ENCODE measurements at places on chromosomes 11 and 22. TPM values are rescaled to one million over a fixed set of nuclear protein-coding genes. Genes with fewer than 3 reads are reported as not detected.

DNA sequence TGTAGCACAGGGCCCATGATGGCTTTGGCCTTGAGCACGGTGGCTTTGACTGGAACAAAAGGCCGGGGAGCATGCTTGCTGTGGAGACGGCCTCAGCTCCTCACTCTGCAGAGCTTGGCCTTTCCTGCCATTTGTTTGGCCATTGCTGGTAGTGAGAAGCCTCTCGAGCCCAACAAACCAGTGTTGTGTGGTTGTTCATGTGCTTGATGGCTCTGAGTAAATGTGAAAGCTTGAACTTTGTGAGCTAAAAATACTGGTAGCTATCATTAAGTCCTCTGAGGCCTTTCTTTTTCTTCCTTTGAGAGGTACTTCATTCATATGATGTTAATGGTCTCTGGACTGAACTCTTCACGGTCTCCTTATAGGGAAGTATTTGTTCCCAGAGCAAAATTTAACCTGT, 39.6 kb downstream of the NAT10 start:
- DNase-seq, result no peak

The FIBIN gene
- 13.5 TPM for polyA plus RNA-seq

The GRIA4 gene
- polyA plus RNA-seq, result 0.85 TPM

- DNase-seq, result no peak
Measured at GRCh38 chr22:19456541-19456940, 9.0 kb upstream of the C22orf39 start.

The APOBEC3A gene
- 0.46 TPM for polyA plus RNA-seq

The GALR3 gene
- polyA plus RNA-seq, result 0.14 TPM

- DNase-seq, result no peak
Measured at GRCh38 chr11:36577373-36577772, 9.6 kb downstream of the RAG1 start.

The RFPL2 gene
- 0.23 TPM for polyA plus RNA-seq

DNA sequence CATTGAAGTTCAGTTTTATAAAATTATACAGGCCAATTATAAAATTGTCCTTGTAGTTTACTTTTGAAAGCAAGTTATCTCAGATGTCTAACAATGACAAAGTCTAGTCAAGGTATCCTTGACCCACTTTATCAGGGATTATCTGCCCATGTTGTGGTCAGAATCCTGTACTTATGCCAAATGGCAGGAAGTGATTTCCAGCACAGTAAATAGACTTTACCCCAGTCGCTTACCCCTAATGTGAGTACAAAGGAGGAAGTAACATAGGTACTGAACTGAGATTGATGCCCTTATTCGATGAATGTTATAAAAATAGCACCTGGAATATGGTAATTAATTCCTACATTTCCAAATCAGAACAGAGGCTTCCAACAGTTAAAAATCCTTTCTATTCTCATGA, 355.7 kb downstream of the CNTN5 start:
- no peak for DNase-seq

DNA sequence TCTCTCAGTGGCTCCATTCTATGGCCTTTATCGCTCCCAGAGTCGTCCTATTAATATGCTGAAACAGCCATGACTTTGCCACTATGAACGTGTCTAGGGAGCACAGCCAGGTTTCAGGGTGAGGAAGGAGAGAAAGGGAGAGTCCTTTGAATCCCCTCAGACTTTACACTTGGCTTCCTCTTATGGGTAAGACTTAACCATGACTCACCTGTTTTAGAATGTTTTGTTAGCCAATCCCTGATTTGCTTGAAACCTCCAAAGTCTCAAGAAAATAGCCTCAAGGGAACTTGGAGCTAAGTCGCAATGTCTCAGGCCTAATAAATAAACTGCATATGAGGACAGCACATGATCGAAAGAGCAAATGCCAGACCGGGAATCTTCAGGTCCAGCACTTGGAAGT, 131.2 kb upstream of the RCN1 start:
- DNase-seq, result no peak

The TMA7B gene
- not detected for polyA plus RNA-seq

The FBXO7 gene
- polyA plus RNA-seq, result 109 TPM

DNA sequence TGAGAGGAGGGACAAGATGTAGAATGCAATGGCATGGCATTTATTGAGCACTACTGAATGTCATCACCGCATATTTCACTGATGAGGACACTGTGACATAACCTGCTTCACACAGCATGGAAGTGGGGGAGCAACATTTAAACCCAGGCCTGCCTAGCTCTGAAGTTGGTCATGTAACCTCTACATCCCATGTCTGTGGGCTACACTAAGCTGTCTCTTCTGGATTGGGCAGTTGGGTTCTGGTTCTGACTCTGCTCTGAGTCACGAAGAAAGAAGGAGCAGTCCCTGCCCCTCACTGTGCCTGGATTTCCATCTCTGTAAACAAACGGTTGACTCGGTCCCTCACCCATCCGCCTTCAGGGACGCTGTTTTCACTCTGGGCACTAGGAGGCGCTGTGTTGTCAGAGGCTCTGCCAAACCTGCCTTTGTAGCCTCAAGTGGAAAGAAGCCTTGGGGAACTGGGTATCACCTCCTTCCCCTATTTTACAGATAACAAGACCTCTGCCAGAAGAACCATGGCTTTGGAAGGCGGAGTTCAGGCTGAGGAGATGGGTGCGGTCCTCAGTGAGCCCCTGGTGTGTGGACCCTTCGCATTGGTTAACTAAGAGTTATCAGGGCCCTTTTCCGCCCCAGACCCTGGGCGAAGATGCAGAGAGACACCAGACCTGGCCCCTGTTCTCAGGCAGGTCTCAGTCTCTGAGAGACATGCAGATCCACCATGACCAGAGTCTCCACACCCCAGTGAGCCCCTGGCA, 12.7 kb upstream of the ARHGEF17 start:
- no peak for DNase-seq

DNA sequence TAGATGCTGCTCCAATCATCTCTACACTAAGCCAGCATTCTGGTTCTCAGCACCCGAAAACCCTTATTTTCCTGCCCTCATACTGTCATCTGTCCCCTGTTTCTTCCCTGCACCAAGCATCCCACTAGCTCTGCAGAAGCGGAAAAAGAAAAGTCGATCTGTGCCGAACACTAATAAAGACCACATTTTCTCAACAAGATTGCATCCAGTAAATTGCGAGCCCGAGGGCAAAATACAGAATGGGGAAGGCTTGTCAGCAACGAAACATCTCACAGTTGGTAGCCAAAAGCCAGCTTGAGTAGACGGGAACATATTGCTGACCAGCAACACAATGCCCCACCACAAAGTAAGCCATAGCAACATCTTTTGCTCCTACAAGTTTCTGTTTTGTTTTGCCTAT, 227.4 kb downstream of the CADM1 start:
- no peak for DNase-seq

DNA sequence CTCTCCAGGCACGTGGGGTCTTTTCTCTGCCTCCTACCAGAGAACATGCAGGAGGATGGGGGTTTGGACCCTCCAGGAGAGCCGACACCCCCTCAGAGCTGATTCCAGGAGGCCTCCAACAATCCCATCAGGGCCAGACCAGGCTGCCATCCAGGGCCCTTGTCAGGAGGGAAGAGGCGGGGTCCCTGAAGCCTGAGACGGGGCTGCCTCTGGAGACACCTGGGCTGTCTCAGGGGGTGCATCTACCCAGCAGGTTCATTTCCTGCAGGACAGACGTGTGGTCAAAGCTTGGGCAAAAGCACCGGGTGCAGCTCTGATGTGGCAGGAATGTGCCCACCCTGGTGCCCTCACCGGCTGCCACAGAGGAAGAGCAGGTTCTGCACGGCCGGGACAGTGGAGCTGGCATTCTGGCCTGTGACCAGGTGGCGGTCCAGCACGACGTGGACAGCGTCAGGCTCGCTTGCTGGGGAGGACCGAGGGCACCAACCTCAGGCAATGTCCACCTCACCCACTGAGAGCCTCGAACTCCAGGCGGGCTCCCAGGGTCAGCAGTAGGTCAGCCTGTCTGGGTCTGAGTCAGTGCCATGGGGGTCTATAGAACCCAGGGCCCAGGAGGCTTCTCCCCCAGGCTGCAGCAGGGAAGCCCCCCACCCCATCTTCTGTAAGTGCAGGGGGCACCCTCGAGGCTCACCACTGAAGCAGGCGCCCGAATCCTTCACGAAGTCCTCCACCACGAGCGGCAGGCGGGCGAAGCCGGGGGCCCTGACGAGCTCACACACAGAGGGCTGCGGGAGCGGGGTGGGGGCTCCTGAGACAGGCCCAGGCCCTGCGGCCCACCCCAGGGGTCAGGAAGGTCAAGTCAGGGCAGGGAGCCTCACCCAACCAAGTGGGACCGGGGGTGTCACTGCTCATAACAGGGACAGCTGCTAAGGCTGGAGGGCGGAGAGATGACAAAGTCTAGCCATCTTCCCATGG, 6.4 kb downstream of the GATD1 start:
- DNase-seq, result no peak

The YIF1A gene
- 68.7 TPM for polyA plus RNA-seq

The CTSF gene
- 99.3 TPM for polyA plus RNA-seq

- DNase-seq, result peak; percentile 36
Measured at GRCh38 chr11:78646564-78647185, 72.0 kb upstream of the NARS2 start.

DNA sequence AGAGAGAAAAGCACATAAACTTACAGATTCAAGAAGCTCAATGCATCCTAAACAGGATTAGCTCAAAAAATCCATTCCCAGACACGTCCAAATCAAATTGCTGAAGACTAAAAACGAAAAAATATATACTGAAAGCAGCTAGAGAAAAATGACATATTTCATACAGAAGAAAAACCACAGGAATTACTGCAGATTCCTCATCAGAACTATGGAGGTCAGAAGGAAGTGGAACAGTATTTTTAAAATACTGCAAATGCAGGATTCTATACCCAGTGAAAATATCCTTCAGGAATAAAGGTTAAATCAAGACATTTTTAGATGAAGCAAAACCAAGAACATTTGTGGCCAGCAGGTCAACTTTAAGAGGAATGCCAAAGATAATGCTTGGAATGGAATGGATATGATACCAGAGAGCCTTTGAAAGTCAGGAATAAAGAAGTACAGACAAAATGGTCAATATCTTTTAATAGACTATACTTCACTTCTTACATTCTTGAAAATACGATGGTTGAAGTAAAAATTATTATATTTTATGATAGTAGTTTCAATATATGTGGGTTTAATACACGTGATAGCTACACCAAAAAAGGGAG, 352.9 kb downstream of the CTTN start:
- no peak for DNase-seq

GRCh38 chr11:69355346-69355940, 61.5 kb downstream of the MYEOV start:
- no peak for DNase-seq

The C11orf91 gene
- polyA plus RNA-seq, result not detected

DNA sequence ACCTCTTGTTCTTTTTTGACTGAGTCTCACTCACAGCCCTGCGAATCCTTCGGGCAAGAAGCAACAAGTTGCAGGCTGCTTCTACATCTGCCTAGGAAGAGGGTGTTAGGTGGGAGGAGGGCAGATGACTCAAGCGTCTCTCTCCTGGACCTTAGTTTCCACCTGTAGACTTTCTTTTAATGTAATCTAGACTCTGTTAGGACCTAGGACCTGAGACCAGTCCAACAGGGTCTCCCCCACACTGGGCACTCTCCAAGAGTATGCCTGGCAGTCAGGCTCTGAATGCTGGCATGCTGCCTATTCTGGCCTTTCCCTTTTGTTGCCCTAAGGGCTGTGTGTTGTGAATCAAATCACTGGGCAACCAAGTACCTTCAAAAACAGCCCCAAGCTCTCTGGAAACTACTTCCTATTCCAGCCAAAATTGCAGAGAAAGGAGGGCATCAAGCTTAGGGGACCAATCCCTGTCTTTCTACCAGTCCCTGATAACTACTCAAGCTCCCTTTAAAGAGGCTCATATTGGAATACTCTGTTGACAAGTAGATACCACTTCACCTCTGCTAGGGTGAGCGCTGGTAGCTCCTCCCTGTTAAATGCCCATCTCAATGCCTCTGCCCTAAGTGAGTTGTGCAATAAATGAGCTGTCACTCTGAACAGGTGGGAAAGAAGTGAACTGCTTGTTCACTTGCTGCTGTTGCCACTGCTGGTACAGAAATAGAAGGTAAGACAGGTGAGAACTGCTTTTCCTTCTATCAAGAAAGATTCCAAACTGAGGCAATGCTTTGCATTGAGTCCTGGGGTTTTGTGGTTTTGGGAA, at the start of gene BBOX1:
Gene BBOX1 (plus strand): TSS at position 514 of the 814 bp plus-strand sequence. CDS start 14,616 bp downstream, outside the sequence.
- no peak for DNase-seq

The EIF4ENIF1 gene
- polyA plus RNA-seq, result 51.2 TPM

GRCh38 chr11:1880746-1881441, 10.8 kb downstream of the PRR33 start:
- DNase-seq, result no peak

GRCh38 chr11:21625982-21626381, 566.9 kb upstream of the ANO5 start:
- DNase-seq, result no peak

- no peak for DNase-seq
Measured at GRCh38 chr11:121692236-121692635, 239.5 kb upstream of the SORL1-AS1 start.

The RNF26 gene
- 40.8 TPM for polyA plus RNA-seq

- no peak for DNase-seq
Measured at GRCh38 chr11:111601636-111601978, 642 bp upstream of the SIK2 start.

DNA sequence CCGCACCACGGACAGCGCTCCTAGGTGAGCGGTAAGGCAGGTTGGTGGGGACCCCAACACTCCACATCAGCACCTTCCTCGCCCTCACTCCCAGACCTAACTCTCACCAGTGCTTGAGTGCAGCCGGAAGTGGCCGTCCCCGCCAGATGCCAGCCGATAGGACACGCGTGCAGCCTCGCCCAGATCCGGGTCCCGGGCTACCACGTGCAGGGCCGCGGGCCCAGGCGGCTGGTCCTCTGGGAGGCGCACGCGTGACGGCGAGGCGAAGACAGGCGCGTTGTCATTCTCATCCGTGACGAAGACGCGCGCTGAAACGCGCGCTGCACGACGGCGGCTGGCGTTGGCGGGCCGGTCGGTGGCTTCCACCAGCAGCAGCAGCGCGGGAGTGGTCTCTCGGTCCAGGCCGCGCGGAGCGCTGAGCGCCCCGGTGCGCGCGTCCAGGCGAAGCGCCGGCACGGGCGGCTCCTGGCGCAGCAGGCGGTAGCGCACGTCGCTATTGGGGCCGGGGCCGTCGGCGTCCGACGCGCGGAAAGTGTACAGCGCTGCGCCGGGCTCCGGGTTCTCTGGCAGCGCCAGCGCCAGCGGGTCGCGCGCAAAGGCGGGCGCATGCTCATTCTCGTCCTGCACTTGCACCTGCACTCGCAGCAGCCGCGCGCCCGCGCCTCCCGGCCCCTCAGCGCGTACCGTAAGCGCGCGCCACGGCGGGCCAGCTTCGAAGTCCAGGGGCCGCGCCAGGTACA, 10.8 kb upstream of the TPP1 start:
- DNase-seq, result no peak

The CARD18 gene
- polyA plus RNA-seq, result not detected

DNA sequence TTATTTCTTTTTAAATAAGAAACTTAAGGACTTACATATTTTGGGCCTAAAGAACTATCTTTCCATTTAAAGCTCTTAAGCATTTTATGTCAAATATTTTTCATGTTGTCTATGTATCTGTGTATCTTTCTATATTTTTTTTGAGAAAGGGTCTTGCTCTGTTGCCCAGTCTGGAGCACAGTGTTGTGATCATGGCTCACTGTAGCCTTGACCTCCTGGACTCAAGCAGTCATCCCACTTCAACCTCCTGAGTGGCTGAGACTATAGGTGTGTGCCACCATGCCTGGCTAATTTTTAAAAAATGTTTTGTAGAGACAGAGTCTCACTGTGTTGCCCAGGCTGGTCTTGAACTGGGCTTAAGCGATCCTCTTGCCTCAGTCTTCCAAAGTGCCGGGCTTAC, 8.0 kb downstream of the STT3A start:
- DNase-seq, result no peak

The IGSF9B gene
- 7.9 TPM for polyA plus RNA-seq

- no peak for DNase-seq
Measured at GRCh38 chr11:38392176-38392575, 1794.1 kb upstream of the RAG2 start.

GRCh38 chr11:18105086-18105801, 638 bp downstream of the SAAL1 start:
- no peak for DNase-seq

The TH gene
- 0.91 TPM for polyA plus RNA-seq
